Memory B cell (primary cell): ENCODE measurements at places on chromosomes 4 and X.

DNA sequence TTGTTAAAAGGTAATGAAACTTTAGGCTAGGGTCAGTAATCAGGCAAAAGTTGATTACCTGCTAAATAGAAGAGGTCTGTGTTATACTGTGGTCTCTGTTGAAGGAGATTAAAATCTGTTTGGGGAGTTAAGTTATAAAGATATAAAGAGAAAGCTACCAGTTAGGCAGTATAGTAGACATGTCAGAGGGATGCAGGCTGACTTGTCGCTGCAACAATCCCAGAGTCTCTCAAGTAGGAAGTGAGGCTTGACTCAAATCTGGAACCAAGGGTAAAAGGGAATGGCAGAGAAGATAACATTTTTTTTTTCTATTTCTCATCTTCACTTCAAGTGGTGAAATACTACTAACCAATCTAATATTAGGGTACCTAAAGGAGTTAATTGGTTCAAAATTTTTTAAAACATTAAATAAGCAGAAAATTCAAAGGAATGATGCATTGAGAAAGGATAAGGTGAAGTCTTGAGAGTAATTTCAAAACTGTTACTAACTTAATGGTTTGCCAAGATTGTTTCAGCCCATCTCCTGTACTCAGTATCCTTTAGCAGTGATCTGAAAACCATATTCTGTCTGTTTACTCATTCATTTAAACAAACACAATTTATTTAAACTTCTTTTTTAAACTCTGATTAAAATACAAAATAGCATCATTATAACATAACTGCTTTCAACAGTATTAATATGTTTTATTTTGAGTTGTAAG, 12.8 kb downstream of the HERC3 start:
- DNase-seq = no peak

GRCh38 chrX:46204721-46205422, 340.3 kb downstream of the ZNF674 start:
- DNase-seq = no peak

GRCh38 chrX:68940601-68941000, 111.8 kb downstream of the EFNB1 start:
- no peak for DNase-seq

DNA sequence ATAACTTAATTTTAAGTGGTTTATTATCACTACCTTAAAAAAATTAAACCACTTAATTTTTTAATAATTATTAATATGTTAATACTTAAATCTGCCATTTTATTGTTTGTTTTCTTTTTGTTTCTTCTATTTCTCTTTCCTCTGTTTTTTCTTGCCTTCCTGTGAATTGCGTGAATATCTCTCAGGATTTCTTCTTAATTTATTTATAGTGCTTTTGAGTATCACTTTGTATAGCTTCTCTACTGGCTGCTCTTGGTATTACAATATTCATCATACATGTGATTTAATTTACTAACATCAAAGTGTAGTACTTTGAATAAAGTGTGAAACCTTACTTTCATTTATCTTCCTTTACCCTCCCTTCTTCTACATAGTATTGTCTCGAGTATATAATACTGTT, 349.5 kb upstream of the CPXCR1 start:
- DNase-seq = no peak

- DNase-seq = no peak
Observed at GRCh38 chr4:2105559-2105958, 46.4 kb downstream of the NAT8L start.

GRCh38 chrX:78931814-78932213, 13.4 kb upstream of the P2RY10 start:
- no peak for DNase-seq

GRCh38 chr4:146245246-146245645, 30.9 kb downstream of the REELD1 start:
- no peak for DNase-seq

GRCh38 chr4:189850239-189850856, 90.3 kb upstream of the FRG1 start:
- DNase-seq = no peak

- no peak for DNase-seq
Observed at GRCh38 chr4:42483426-42484379, 86.4 kb downstream of the SHISA3 start.

DNA sequence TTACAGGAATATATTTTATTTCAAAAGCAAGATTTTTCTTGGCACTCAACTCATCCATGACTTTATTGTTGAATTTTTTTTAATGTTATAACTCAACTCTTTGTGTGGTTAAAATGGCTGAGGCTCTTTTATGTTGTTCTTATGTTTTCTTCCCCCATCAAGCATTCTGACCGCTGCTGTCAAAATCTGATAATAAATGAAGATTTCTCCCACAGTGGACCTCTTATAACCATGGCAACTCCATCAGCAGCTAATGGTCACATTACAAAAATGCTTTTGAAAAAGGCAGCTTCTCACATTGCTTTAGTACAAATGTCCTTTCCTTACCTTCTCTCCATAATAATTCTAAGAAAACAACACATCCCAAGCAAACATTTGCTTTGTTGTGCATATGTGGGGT, 96.0 kb upstream of the ATOH1 start:
- DNase-seq = no peak

- no peak for DNase-seq
Observed at GRCh38 chrX:153769865-153770600, 6.0 kb downstream of the PLXNB3 start.

DNA sequence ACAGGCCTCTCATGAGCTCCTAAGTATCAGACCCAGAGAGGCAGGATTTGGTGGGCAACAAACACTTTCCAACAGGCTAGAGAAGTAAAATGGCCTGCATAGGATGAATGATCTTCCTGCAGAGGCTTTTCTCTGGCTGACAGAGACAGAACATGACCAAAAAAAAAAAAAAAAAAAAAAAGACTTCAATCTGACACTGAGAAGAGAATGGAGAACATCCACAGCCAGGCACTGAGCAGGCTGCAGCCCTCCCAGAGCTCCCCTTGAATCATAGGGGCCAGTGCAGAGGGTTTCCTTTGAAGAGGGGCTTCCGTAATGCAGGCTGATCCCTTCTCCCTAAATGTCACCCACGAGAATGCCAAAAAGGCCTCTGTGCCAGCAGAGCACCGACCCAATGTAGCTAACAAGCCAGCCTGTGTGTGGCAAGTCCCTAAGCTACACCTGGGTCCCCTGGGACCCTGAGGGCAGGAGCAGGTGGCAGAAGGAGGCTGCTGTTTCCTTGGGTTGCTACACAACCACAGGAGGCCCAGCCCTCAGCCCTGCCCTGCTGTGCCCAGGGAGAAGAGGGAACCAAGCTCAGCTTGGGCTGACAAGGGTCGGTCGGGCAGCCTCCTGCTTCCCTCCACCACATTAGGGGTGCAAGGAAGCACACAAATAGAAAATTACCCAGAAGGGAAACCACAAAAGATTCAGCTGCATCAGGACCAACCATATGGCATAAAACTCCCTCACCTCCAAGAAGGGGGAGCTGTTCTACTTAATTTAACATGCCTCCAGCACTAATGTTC, 55.6 kb downstream of the MAP7D2 start:
- peak; percentile 68 for DNase-seq
